Chondrocyte (in vitro differentiated cells): ENCODE measurements at places on chromosomes 2 and 18. TPM values are rescaled to one million over a fixed set of nuclear protein-coding genes. Genes with fewer than 3 reads are reported as not detected.
A peak's percentile ranks its signal among the peaks of the same experiment; 100 is the strongest.

DNA sequence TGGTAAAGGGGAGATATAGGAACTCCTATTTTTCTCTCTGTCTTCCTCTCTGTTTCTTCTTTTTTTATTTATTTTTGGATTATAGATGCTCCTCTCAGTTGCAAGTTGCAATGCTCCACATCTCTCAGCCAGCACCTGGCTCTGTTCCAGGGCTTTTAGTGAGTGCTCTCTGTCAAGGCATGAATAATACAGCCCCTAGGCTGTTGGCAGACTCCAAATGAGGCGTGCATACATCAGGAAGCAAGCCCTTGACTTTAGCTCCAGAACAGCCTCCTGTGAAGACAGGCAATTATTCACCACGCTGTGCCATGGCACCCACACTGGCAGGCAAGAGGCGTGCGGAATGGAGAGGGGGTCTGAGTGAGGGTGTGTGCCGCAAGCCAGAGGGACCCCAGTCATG, 228.1 kb upstream of the PXDN start:
- no peak overlapping the region for H3K4me3 ChIP-seq
- no peaks in the 10 kb centered on the region for H3K36me3 ChIP-seq
- DNase-seq, result no peak
- peaks cover 53% of the 10 kb centered on the region for H3K4me1 ChIP-seq

DNA sequence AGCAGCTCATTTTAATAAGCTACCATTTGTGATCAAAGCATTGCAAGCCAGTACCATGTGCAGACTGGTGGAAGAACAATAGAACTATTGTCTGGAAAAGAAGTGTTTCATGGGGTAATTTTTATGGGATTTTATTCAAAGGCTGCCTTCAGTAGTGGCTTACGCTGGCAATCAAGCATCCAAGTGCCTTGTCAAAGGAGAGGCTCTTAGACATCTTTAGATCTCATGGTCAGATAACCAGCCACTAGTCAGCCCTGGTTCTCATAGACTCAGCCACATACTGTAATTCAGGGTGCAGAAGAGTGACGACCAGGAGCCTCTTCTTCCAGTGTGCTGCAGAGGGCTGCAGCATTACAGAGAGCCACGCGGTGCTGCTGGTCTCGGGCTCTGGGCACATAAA, 98.5 kb upstream of the NOSTRIN start:
- peaks cover 16% of the 10 kb centered on the region for H3K4me1 ChIP-seq
- no peaks in the 10 kb centered on the region for H3K27me3 ChIP-seq
- H3K4me3 ChIP-seq, result no peak overlapping the region

DNA sequence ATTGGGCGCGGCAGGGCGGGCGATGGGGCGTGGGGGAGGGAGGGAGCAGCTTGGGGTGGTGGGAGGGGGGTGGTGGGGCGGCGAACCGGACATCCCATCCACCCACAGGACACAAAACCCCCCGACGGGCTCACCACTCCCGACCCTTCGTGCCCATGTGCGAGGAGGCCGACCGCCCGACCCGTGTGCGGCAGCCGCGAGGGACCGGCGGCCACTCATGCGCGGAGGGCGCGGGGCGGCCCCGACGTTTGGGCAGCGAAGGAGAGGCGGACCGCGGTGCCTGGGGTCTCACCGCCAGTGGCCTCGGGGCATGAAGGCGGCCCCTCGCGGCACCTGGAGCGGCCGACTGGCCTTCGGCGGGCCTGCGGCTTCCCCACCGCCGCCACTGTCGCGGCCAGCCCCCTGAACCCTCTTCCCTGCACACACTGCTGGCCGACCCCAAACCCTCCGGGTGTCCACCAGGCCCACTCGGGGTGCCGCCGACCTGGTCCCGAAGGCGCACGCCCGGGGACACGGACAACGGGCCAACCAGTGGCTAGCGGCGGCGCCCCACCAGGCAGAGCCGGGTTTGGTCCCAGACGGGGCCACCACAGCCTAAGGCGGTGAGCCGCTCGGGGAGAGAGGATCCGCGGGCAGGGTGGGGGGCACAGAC, 94.6 kb upstream of the ANKRD30BL start:
- H3K4me1 ChIP-seq, result no peaks in the 10 kb centered on the region
- peak; percentile 89 for DNase-seq
- H3K27ac ChIP-seq, result no peak overlapping the region
- H3K36me3 ChIP-seq, result no peaks in the 10 kb centered on the region
- H3K27me3 ChIP-seq, result no peaks in the 10 kb centered on the region

DNA sequence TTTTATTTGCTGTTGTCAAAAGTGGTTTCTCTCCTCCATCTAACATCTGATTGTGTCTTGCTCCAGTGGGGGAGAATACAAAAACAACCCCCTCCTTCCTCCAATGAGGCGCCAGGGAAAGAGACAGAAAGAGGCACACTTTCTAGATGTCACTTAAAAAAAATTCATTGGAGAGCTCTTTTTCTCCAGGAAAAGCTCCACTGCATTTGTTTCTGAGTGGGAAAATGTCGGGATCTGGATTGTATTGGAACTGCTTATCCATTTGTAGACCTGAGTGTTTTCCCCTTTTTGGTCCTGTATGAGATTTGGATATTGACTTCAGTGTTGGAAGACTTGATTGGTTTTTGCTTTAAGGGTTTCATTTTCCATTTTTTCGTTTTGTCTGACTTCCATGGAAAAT, 995 bp downstream of the MBD5 start:
- H3K4me3 ChIP-seq, result peak overlapping the region; percentile 100
- DNase-seq, result no peak
- H3K4me1 ChIP-seq, result peaks cover 47% of the 10 kb centered on the region
- H3K27me3 ChIP-seq, result no peaks in the 10 kb centered on the region

DNA sequence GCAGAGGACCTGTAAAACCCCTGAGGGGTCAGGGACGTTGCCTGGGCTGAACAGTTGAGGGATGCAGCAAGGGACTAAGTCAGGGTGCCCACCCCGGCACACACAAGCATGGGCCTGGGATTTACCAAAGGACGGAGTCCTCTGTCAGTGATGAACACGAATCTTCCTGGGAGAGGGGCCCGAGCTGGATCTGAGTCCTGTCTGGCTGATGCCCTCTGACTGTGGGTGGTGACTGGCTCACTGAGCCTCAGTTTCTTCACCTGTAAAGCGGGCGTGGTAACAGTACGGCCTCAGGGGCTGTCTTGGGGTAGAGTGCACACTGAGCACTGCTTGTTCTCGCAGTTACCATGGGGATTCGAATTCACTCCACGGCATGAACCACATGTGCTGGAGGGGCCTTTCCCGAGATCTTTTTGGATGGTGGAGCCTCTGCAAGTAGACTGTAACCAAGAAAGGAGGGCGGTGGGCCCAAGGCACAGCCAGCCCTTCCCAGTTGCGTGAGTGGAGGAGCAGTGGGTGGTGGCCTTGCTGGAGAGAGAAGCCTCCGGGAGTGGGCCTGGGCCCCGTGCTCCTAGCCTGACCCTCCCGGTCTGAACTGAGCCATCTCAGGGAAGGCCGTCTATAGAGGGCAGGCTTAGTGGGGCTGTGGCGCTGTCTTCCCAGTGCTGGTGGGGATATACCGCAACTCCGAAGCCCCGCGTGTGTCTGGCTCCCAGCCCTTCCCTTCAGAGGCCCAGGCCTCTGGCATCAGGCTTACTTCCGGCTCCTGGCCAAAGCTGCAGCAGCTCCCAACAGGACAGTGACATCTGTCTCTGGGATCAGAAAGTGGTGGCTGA, 130.8 kb upstream of the HS6ST1 start:
- no peaks in the 10 kb centered on the region for H3K4me1 ChIP-seq
- H3K27me3 ChIP-seq, result peaks cover 10% of the 10 kb centered on the region
- no peaks in the 10 kb centered on the region for H3K36me3 ChIP-seq
- H3K27ac ChIP-seq, result peak overlapping the region; percentile 41
- no peak overlapping the region for H3K4me3 ChIP-seq

DNA sequence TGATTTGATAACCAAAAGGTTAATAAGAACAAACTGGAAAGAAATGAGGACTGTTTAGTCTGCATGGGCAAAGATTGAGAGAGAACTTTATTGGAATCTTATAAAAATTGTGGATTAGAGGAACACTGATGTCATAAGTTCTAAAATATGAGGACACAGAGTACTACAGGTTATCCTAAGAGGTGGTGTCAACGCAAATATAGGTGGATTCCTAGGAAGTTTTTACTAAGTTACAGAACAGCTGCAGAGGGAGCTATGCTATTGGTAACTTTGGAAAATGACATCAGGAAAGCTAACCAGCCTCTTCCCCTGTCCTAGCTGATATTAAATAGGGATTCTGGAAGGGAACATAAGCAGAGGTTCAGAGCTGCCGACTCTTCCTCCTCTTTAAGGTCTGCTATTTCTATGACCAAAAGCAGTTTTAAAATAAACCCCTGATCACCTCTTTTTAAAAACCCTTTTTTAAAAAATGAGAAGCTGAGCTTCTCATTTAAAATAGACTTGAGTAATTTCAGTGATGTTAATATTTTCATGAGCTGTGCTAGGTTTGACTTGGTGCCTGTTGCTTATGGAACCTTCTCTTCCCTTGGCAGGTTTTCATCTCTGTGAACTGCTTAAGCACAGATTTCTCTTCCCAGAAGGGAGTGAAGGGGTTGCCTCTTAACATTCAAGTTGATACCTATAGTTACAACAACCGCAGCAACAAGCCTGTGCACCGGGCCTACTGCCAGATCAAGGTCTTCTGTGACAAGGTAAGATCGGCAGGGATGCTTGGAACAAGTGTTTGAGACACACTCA, 34.2 kb downstream of the GRHL1 start:
- H3K36me3 ChIP-seq, result no peaks in the 10 kb centered on the region
- no peak for DNase-seq
- no peak overlapping the region for H3K4me3 ChIP-seq

- H3K4me1 ChIP-seq, result peaks cover 42% of the 10 kb centered on the region
- H3K4me3 ChIP-seq, result no peak overlapping the region
- H3K27me3 ChIP-seq, result no peaks in the 10 kb centered on the region
- no peak for DNase-seq
- H3K36me3 ChIP-seq, result no peaks in the 10 kb centered on the region
- peak overlapping the region; percentile 98 for H3K27ac ChIP-seq
Measured at GRCh38 chr2:216793386-216793785, 66.5 kb downstream of the TNP1 start.

- H3K4me3 ChIP-seq, result no peak overlapping the region
- no peaks in the 10 kb centered on the region for H3K36me3 ChIP-seq
- H3K27ac ChIP-seq, result no peak overlapping the region
- H3K27me3 ChIP-seq, result peaks cover 3% of the 10 kb centered on the region
- DNase-seq, result no peak
Measured at GRCh38 chr2:147288131-147288530, 556.7 kb upstream of the ACVR2A start.

DNA sequence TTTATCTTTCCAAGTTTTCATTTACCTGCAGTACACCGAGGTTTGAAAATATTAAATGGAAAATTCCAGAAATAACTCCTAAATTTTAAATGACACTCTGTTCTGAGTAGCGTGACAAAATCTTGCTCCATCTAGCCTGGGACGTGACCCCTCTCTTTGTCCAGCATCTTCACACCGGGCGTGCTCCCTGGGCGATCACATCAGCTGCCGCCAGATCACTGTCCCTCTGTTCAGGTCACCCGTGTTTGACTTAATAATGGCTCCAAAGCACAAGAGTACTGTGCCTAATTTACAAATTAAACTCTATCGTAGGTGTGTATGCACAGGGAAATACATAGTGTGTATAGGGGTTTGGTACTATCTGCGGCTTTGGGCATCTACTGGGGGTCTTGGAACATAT, 6.1 kb upstream of the TMEM185B start:
- DNase-seq, result no peak
- H3K4me1 ChIP-seq, result no peaks in the 10 kb centered on the region
- no peaks in the 10 kb centered on the region for H3K36me3 ChIP-seq
- H3K27ac ChIP-seq, result no peak overlapping the region
- H3K4me3 ChIP-seq, result no peak overlapping the region

DNA sequence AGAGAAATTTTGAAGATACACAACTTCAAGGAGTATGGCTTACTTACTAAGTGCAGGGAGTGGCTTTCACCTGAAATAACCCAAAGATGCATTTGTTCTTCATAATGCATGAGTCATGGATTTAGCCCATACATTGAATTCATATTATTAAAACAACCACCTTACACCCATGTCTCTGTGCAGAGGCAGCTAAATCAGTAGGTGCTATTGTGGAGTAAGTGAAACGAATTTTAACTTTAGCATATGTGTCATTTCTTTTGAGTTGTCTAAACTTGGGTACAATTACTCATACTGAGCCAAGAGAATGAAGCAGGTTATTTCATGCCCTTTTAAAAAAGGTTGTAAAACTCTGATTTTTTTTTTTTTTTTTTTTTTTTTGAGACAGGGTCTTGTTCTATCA, 11.0 kb upstream of the ANKRD29 start:
- H3K27me3 ChIP-seq, result peaks cover 26% of the 10 kb centered on the region
- no peak overlapping the region for H3K4me3 ChIP-seq
- DNase-seq, result no peak

GRCh38 chr2:236354973-236355595, 90.9 kb upstream of the ASB18 start:
- no peak for DNase-seq
- no peaks in the 10 kb centered on the region for H3K27me3 ChIP-seq
- H3K4me1 ChIP-seq, result peaks cover 5% of the 10 kb centered on the region
- no peak overlapping the region for H3K27ac ChIP-seq
- no peak overlapping the region for H3K4me3 ChIP-seq

- peaks cover 31% of the 10 kb centered on the region for H3K27me3 ChIP-seq
- no peak overlapping the region for H3K4me3 ChIP-seq
- H3K4me1 ChIP-seq, result no peaks in the 10 kb centered on the region
- no peak overlapping the region for H3K27ac ChIP-seq
Measured at GRCh38 chr18:79540161-79540903, 139.3 kb upstream of the CTDP1 start.

DNA sequence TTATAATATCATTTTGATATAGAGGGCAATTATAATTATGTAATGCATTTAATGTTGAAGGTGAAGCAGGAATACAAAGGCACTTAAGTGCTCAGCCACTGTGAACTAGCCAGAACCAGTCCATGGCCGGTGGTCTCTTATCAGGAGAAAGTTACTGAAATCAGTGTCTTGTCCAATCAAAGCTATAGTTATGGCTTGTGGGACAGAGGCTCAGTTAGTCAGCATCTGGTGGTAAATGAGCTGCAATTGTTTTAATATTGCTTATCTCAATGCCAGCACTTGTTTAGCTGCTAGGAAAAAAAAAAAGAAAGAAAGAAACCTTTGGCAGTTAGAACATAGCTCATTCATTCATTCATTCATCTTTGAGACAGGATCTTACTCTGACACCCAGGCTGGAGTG, 3.8 kb upstream of the ALS2 start:
- no peak overlapping the region for H3K4me3 ChIP-seq
- H3K4me1 ChIP-seq, result peaks cover 25% of the 10 kb centered on the region
- H3K36me3 ChIP-seq, result no peaks in the 10 kb centered on the region
- peaks cover 4% of the 10 kb centered on the region for H3K27me3 ChIP-seq

DNA sequence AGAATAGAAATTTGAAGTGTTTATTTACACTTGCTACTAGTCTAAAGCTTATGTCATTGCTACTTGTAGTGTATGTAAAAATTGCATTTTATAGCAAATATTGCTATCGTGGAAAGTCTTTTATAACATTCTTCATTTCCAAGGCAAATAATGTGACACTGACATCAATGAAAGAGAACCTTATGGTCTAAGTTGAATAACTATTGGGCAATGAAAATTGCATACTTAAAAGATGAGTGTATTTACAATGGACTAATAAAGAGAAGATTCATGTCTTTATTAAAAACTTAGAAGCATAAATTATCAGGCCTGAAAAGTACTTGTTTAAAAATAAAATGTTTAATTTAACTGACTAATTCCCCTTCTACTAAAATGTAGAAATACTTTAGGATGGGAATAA, 82.2 kb downstream of the LRP1B start:
- no peaks in the 10 kb centered on the region for H3K4me1 ChIP-seq
- no peak overlapping the region for H3K27ac ChIP-seq
- no peaks in the 10 kb centered on the region for H3K36me3 ChIP-seq

- peaks cover 67% of the 10 kb centered on the region for H3K27me3 ChIP-seq
- DNase-seq, result no peak
- H3K36me3 ChIP-seq, result peaks cover 2% of the 10 kb centered on the region
- no peak overlapping the region for H3K4me3 ChIP-seq
Measured at GRCh38 chr2:229712136-229712535, 2.2 kb downstream of the DNER start.

Gene AQP4
- not detected in 3 replicates for total RNA-seq

Gene CXCR2
- not detected in 3 replicates for total RNA-seq

Gene C2orf74
- 5.6 to 10.4 TPM (median 9.7 TPM) in 3 replicates for total RNA-seq

Gene CD8A
- total RNA-seq, result not detected in 3 replicates

Gene NABP1
- 16.1 to 18.5 TPM (median 17.5 TPM) in 3 replicates for total RNA-seq

Gene SULT1C4
- 0.60 to 1.4 TPM (median 1.2 TPM) in 3 replicates for total RNA-seq
